ENCODE measurements at places on chromosomes 5 and 9.

- DNase-seq: no peak
Measured at GRCh38 chr5:10329446-10329819, 21.7 kb upstream of the CMBL start.

- no peak for DNase-seq
Measured at GRCh38 chr5:123436201-123436600, 13.0 kb upstream of the CEP120 start.

- DNase-seq: no peak
Measured at GRCh38 chr9:17480966-17481365, 97.9 kb upstream of the SH3GL2 start.

DNA sequence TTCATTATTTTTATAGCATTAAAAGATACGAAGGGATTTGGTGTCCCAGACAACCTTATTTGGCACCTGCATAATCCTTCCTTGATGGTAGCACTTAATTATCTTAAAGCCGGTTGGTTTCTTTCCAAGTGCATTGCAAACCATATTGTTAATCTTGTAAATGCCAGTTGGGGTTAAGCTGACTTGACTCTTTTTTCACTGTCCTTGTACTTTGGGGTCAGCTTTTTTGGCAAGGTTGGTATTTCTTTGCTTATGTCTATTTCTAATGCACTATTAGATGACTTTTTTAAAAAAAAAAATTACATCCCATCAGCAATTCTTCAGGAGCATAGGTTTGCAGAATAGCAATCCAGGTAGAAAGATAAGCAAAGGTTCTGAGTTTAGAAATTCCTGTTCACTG, 466.8 kb upstream of the TLE4 start:
- no peak for DNase-seq

DNA sequence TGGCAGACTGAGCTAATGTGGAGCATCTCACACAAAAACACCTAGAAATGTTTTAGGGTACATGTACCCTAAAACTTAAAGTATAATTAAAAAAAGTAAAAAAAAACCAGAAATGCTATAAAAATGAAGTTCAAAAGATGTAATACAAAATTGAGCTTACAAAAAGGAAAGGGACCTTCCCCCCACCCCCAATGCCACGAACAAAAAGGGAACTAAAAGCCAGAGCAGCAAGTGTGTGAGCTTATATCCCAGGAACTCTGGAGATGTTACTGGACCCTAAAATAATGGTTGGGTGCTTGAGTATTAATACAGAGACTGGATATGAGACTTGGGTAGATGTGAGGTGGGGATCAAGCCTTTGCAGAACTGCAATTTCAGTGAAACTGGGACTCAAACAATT, 11.0 kb downstream of the SPATA9 start:
- DNase-seq: no peak

GRCh38 chr9:128355451-128355850, 15.1 kb downstream of the SLC27A4 start:
- DNase-seq: no peak

Data from effector CD8-positive, alpha-beta T cell (primary cell).